ENCODE measurements at places on chromosomes 1 and 21.

GRCh38 chr1:204940591-204940990 lies 69.9 kb downstream of the NFASC start:
- DNase-seq = no peak

- DNase-seq = no peak
Measured at GRCh38 chr1:78619446-78619802, 824 bp upstream of the IFI44L start.

DNA sequence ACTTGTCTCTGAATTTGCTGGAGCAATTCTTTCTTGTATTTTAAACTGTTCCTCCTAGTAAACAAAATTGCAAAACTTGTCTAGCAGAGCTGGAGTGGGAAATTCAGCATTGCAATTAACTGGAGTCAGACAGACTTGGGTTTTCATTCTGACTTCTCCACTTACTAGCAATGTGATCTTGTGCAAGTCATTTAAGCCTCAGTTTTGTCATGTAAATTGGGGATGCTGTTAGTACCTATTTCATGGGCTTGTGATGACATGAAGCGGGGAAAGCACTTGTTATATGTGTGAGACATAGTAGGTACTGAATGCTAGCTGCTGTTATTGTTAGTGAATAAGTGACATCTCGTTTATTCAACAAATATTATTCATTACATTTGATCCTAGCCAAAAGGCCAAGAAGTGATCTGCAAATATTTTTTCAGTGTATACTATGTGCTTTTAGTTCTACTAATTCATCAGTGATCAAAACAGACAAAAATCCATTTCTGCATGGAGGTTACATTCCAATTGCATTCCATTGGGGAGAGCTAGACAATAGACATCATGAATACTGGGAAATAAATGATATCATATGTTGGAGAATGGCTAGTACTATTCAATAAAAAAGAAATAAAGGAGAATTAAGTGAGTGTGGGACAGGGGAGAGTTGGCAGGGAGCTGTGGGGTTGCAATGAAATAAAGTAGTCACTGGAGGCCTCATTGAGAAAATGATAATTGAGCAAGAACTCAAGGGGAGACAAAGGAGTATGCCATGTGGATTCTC lies 47.1 kb downstream of the CACHD1 start:
- DNase-seq = no peak

- DNase-seq = no peak
Measured at GRCh38 chr21:15206514-15206913, 141.7 kb upstream of the NRIP1 start.

DNA sequence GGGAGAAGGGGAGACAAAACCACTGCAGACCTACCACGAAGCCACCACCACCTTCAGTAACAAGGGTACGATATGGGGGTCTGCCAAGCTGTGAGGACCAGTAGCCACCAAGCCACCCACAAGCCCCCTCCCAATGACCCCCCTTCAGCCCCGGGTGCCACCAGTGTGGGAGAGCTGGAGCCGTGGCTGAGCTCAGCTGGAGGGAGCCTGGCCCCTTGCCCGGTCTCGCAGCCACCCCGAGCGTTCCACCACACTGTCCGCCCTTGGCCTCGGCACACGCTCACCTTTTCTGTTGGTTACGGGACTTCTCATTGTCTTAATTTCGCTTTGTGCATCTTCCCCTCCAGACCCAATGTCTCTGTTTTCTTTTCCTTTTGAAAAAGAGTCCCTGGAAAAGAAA lies 26.4 kb upstream of the CNTN2 start:
- DNase-seq = no peak

Measured in stimulated activated CD8-positive, alpha-beta memory T cell treated with anti-CD3 and anti-CD28 coated beads, Interleukin-2, amount 100 ng/mL, for 1 hour (primary cell).